ENCODE measurements at places on chromosomes 16 and 17.

- DNase-seq, result no peak
Observed at GRCh38 chr16:86261379-86261778, 248.9 kb upstream of the FOXF1 start.

- no peak for DNase-seq
Observed at GRCh38 chr17:67801626-67802175, 23.6 kb upstream of the BPTF start.

DNA sequence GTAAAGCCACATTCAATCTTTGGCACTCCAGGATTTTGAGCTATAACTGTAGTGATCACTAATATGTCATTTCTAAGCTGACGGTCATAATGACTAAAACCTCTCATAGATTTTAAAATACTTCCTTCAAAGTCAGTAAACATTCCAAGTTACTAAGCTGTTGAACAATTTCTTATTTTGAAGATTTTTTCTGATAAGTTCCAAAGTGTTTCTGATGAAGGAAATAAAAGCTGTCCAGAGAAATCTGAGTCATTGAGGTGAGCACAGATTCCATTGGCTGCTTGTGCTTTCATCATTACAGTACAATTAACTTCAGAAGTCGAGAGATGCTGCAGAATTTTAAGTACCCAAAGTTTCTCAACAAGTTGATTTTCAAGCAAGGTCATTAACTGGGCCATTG, 23.9 kb downstream of the NLRC5 start:
- no peak for DNase-seq

GRCh38 chr17:59126809-59127417, 20.2 kb upstream of the TRIM37 start:
- DNase-seq, result no peak

- no peak for DNase-seq
Observed at GRCh38 chr16:17804857-17805256, 334.1 kb upstream of the XYLT1 start.

DNA sequence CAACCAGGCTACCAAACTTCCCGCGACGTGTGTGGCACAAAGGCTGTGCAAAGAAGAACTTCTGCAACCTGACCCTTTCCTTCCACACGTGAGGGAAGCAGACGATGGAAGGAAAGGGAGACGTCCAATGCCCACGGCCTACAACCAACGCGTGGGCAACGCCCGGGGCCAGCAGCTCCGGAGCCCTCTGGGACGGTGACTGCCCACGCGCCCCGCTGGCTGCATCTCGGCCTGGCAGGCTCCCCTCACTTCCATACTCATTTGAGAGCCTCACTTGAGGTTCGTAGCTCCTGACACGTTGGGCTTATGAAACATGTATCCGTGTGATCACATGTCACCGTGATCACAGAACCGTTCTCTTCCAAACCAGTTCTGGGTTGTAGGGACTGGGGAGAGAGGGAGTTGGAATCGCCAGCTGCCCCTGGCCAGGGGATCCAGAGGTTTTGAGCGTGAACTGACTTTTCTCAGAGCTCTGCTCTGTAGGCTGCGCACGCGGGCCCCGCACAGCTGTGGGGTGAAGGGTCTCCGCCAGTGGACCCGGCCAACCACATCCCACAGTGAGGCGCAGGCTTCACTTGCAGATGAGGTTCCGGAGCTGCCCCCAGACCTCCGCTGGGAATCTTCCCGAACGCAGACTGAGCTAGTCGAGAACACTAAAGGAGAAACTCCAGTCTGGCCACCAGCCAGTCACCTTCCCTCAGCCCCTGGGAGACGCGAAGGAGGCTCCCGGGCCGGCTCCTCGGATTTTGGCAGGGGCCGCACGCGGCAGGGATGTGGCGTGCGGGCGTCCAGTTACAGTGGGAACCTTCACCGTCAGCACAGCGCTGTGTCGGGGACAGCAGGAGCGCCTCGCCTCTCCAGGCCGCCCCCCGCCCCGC, 1.0 kb downstream of the LMF1 start:
- DNase-seq, result no peak

- DNase-seq, result no peak
Observed at GRCh38 chr17:65888649-65889048, 303.3 kb downstream of the CEP112 start.

DNA sequence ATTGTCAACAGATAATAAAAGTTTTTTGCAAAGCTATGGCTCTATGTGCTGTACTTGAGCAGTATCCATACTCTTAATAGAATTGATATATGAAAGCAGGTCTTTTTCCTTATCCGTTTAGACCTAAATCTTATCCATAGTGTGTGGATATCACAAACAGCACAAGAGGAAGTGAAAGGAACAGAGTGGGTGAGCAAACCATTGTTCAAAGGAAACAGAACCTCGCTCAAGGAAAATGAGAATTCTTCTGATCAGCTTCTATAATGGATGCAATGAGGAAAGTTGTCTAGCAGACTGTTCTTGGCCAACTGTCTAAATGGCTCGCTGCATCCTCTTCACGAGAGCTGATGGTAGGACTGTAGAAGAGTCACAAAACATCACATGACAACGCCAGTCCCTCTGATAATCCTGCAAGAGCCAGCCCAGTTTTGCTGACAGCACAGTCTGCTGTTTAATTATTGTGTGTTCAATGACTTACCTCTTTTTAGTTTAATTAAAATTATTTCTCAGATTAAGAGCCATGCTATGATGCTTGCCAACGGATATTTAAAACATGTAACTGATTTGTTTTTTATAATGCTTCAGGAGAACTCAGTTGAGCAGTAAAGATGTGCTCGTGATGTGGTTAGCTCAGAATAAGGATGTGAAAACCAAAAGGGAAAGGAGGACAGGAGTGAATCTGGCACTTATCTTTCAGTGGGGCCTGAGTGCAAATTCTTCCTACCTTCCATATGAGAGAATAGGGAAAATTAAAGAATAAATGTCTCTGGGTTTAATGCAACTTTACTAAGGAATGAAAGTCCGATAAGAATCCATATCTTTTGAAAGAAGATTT, 38.5 kb downstream of the WWOX start:
- DNase-seq, result no peak

GRCh38 chr16:29987371-29988085, 7.9 kb downstream of the HIRIP3 start:
- no peak for DNase-seq

GRCh38 chr16:65662256-65662655, 540.4 kb upstream of the CDH11 start:
- DNase-seq, result no peak

DNA sequence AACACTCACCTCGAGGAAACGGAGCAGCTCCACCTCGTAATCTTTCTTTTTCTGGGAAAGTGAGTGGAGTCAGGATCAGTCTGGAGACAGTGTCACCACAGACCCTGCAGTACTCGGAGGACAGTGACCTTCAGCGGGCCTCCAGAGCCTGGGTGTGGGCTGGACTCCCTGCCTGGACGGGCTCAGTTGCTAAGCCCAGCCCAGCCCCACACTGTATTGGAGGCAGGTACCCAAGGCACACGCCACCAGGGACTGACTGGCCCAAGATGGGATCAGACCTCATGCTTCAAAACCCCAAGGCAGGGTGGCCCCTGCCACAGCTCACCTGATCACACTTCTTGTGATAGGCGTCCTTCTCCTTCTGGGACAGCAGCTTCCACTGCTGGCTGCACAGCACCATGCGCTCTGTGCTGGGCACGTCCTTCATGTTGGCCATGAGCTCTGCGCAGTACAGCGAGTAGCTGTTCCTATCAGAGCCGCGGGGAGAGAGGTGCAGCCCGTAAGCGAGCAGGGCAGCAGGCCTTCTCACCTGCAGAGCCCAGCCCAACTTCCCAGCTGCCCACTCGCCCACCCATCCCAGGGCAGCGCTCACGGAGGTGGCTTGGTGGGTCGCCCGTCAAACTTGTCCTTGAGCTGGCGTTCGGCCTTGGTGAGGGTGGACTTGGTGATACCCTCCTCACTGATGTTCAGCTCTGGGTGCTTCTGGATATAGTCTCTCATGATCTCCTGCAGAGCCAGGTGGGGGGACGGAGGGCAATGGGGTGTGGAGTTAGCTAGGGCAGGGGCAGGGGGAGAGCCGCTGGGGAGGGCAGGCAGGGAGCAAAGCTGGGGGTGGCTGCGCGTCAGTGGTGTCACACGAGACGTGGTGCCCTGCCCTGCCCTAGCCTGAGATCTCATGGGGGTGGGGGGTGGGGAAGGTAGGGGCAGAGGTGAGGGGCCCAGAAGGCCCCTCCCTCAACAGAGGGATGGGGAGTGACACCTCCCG, 7.9 kb downstream of the UBTF start:
- no peak for DNase-seq

- DNase-seq, result no peak
Observed at GRCh38 chr17:11304568-11304967, 63.6 kb downstream of the SHISA6 start.

- DNase-seq, result no peak
Observed at GRCh38 chr16:86584071-86584685, 5.8 kb downstream of the FOXL1 start.

DNA sequence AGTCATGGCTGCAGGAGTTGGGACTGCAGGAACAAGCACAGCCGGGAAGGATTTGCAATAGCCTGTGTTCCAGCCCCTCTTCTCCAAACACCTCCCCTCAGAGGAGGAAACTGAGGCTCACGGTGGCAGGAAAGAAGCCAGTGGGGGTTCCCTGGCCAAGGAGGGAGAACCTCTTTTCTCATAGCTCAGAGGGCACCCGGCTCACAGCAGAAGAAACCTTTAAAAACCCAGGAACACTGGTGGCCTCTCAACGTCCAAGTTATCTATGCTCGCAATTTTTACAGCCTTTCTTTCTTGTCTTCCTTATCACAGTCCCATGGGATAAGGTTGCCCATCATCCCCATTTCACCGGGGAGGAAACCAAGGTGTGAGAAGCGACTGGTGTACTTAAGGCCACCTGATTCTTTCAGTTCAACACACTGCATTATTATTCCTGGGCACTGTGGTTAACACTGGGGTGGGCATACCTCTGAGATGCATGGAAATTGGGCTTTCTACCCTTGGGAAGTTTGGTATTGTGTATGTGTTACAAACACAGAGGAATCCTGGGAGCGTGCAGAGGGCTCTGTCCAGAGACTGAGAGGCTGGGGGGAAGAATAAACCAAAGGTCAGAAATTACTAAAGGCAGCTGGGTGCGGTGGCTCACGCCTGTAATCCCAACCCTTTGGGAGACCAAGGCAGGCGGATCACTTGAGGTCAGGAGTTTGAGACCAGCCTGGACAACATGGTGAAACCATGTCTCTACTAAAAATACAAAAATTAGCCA, 791 bp upstream of the ZNF629 start:
- DNase-seq, result no peak

DNA sequence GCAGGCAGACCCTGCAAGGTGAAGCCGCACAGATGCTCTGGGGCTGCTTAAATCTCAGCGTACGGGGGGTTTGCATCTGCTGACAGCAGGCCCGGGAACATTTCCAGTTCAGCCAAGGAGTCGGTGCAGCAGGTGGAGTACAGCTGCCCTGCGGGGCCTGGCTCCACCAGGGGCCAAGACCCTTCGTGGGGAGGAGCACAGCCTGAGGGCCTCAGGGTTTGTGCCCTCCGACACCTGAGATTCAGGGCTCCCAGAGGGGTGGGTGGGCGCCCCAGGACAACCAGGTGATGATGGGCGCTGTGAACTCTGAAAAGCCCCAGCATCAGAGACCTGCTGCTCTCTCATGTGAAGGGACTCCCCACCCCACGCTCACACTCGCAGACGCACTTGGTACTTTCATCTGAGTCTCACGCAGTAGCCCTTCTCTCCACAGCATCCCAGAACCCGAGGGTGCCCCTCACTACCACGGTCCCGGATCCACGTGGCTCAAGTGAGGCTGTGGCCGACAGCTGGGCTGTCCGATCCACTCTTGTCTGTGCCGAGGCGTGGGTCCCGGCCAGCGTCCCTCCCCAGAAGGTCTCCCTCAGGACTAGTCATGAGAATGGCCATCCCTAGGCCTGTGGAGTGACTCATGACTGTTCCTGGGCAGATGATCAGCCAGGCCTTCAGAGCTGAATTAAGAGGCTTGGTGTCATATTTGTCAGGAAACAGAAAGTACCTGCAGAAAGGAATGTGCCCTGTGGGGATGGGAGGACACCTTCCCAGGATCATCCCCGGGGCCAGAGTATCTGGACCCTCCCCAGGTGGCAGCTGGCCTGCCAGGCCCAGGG, 29.6 kb downstream of the ACSF3 start:
- DNase-seq, result no peak

DNA sequence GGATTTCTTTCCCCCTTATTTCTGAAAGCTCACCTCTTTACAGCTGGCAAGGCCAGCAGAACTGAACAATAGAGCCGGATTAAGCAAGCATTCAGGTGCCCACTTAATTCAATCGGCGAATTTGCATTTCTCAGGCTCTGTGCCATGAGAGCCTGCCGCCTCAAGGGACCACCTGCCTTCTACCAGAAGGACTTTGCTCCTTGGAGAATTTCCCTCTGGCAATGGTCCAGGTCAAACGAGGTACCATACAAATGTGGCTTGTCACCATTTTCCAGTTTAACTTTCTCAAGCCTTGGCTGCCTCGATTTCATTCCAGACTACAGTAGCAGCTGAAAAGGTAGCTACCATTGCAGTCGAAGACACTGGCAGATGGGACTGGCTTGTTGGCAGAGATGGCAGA, 534.0 kb downstream of the MAF start:
- DNase-seq, result no peak

DNA sequence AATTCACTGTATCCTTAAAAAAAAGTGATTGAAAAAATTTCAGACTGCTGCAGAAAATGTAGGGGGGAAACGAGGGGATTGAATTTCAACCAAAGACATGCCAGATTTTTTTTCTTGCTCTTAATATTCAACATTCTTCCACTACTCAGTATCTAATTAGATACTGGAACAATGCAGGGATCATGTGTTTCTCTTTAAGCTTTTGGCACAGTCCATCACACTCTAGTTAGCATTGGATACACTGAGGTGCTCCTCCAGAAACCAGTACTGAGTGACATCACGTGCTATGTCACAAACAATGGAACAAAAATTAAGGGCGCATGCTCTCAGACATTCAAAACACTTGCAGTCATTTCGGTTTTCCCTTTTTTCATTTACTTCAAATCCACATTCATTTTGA, 298.6 kb upstream of the PSMD7 start:
- DNase-seq, result no peak

GRCh38 chr17:13635951-13636350, 34.2 kb upstream of the HS3ST3A1 start:
- no peak for DNase-seq

DNA sequence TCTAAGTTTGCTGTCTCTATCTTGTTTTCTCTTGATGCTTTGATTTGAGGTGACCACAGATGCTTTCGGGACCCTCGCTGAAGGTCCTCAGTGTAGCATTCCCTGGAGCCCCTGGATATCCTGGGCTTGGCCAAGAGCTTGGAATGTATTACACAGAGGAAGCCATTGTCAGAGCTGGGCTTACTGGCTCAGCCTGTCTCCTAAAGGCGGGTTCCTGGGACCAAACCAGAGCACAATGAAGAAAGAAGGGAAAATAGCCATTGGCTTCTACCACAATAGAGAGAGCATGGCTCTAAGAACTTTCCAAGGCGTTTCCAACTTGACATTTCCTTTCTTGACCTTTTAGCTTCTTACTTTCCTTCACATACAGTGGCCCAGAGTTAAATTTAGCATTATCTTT, 229.3 kb downstream of the HS3ST3A1 start:
- DNase-seq, result no peak

DNA sequence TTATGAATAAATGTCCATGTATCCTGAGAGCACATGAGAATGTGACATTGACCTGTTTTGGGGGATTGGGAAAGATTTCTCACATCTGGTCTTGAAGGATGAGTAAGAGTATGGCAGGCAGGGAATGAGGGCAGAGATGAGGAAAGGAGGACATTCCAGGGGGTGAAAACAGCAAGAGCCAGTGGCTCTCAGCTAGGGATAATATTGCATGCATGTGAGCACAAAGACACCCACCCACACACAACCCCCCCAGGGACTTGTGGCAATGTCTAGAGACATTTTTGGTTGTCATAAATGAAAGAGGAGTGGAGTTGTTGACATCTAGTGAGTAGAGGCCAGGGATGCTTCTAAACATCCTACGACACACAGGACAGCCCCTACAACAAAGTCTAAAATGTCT, 6.0 kb downstream of the MYO1D start:
- no peak for DNase-seq
